ENCODE measurements at places on chromosomes 2 and 18. TPM values are rescaled to one million over a fixed set of nuclear protein-coding genes. Genes with fewer than 3 reads are reported as not detected.

C1QL2 gene
- total RNA-seq, result not detected

PTGR3 gene
- 21.2 TPM for total RNA-seq

PAPOLG gene
- total RNA-seq, result 6.9 TPM

CHN1 gene
- total RNA-seq, result 1.8 TPM

NCKAP5 gene
- 8.9 TPM for total RNA-seq

SEMA4F gene
- 1.4 TPM for total RNA-seq

RAB31 gene
- 50.0 TPM for total RNA-seq

IL1A gene
- total RNA-seq, result 9.4 TPM

NT5DC4 gene
- not detected for total RNA-seq

ARHGAP28 gene
- total RNA-seq, result 2.4 TPM

PPP1R1C gene
- total RNA-seq, result 1.8 TPM

SERPINB12 gene
- total RNA-seq, result 0.60 TPM

HK2 gene
- 37.4 TPM for total RNA-seq

IL36RN gene
- total RNA-seq, result 64.1 TPM

KIAA2012 gene
- not detected for total RNA-seq

DCDC2C gene
- total RNA-seq, result not detected

ANKRD30BL gene
- not detected for total RNA-seq

EVA1A gene
- total RNA-seq, result 0.56 TPM

GPR17 gene
- not detected for total RNA-seq

SP140 gene
- 0.96 TPM for total RNA-seq

SLC30A3 gene
- not detected for total RNA-seq

PIKFYVE gene
- 12.0 TPM for total RNA-seq
